Hepatic stellate cell (primary cell): ENCODE measurements at places on chromosomes 11 and 22.
A peak's percentile ranks its signal among the peaks of the same experiment; 100 is the strongest.

DNA sequence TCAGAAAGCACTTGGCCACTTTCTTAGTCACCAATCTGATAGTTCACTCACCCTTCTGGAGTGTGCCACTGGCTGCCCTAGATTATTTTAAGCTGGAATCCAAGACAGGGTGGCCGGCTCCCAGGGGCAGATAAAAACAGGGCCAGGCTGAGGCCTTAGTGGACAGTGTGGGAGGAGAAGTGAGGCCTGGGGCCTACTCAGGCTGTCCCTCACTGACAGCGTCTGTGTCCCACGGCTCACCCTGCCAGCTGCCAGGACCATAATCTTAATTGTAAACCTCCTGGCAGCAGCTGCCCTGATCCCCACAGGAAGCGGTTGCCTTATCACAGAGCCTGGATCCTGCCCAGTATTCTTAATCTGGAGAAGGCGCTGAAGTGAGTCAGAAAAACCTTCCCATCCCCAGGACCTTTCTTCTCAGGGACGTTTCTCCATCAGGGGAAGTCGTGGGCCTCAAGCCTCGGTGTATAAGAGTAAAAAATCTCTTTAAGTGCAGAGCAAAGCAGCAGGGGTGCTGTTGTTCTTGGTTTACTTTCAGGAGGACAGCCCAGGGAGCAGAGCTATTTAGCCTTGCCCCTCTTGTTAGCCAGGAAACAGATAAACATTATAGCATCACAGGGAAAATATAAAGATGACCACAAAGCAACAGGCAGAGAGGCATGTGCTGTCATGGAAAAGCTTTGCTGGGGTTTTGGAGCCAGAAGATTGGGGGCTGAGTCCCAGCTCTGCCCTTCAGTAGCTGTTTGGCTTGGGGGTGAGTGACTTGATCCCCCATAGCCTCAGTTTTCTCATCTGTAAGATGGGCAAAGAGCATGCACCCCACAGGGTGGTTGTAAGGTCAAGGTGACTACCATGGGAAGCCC lies 39.6 kb downstream of the TSPAN18 start:
- peak; percentile 75 for DNase-seq

DNA sequence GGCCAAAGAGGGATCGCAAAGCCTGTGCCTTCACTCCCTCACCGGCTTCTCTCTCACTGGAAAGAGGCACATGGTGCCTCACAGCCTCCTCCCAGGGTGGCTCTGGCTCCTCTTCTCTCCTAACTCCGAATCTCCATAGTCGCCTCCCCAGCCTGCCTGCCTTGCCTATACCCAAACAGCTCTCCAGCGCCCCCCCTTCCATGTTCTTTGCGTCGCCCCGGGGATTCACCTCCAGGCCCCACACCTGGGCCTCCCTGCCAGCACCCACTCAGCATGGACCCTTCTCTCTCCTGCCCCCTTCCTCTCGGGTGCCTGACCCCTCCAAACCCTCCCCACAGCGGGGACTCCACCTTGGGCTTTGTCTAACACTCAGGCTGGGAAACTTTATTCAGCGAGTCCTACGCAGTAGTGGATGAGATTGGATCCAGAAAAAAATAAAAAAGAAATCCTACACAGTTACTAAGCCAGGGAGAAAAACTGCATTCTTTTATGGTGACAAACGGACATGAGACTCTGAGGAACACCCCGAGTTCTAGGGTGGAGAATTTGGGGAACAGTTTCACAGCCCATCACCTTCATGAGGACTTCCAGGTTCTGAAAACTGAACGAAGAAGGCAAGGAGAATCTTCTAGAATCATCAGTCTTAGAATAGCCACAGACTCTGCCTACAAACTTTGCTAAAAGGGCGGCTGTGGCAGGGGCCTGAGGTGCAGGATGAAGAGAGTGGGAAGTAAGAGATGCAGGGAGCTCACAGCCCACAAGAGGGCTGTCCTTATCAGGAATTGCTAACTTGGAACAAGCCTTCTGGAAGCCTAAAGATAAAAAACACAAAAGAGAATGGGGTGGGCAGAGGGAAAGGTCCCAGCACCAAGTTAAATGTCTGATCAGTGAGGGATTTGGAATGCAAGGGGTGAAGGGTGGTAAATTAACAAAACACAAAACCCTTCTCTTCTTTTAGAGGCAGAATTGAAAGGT lies 5.3 kb downstream of the PPM1F start:
- DNase-seq, result peak; percentile 68

DNA sequence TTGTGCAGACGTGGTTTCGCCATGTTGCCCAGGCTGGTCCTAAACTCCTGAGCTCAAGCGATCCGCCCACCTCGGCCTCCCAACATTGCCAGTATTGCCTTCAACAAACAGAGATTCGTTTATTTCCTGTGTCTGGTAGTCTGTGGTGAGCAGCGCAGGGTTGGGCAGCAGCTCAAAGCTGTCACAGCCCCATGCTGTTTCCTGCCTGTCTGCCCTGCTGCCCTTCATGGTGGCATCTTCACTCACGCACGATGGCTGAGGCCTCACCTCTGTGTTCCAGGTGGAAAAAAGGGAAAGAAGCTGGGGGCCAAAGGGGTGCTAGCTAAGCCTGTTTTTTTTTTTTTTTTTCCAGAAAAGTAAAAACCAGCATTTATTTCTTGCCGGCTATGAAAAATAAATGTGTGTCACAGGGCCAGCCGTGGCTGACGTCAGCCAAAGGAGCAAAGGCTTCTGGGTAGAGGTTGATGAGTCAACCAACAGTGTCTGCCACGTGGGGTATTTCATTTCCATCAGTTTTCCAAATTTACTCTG lies 28.8 kb downstream of the TBC1D22A start:
- DNase-seq, result peak; percentile 90

GRCh38 chr11:97359016-97359415 lies 969.2 kb downstream of the JRKL start:
- no peak for DNase-seq

DNA sequence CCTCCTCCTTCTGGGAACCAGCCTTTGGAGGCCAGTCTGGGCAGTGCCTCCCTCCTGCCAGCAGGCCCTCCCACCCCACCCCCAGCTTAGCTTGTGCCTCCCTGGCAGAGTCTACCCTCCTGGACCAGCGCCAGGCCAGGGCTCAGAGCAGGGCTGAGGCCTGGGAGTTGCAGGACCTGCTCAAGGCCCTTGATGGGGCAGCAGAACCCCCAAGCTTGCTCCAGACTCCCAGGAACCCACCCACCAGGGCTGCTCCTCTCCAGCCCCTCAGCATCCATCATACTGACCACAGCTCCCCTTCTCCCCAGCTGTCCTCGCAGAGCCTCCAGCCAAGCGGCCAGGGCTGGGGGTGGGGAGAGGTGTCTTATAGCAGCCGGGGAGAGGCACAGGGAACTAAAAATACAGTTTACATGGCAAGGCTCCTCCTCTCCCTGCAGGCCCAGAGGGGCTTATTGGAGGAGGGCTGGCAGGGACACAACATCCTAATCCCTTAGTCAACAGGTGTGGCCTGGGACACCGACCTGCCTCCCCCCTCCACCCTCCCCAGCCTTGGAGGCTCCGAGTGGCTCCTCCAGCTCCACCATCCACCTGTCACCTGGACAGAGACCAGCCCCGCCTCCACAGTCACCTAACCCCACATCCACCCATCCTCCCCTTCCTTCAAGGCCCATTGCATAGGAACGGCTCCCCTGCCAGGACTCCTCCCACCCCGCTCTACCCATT lies 5.2 kb upstream of the MB start:
- no peak for DNase-seq

DNA sequence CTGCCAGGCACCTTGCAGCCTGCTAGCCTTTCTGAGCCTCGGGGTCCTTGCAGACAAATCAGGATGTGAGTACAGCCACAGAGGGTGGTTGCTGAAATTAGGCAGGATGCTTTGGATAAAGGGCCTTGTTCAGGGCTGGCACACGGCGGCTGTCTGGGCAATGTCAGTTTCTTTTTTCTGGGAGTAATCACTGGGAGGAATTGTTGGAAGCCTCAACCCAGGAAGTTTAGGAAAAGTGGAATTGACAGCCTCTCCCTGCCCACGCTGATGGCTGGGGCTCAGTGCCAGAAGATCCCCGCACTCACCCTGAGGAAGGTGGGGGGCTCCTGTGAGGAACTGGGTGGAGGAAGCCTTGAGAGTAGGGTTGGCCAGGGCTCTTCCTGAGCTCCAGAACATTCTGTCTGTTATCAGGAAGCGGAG lies 37.4 kb downstream of the CD82 start:
- no peak for DNase-seq

- no peak for DNase-seq
Measured at GRCh38 chr11:11757909-11758308, 83.9 kb upstream of the USP47 start.
